ENCODE measurements at places on chromosomes 5 and 9.
A peak's percentile ranks its signal among the peaks of the same experiment; 100 is the strongest.

GRCh38 chr5:15344954-15345353, 155.0 kb upstream of the FBXL7 start:
- DNase-seq = no peak

DNA sequence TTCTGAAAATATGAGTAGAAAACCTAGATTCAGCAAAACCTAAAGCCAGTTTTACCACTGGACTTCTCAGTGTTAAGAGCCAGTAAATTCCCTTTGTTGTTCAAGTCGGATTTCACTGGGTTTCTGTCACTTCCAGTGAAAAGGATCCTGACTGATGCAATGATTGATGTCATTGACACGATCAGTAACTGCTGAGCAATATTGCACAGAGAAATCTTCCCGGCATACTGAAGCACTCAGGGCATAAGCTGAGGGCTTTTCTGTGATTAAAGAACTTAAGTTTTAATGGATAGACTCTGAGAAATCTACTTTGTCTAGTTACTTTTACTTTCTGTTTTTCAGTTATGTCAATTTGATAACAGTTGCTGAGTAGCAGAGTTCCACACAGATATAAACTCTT, 61.9 kb downstream of the DENND1A start:
- DNase-seq = no peak

GRCh38 chr9:128361986-128362646, 9.1 kb upstream of the URM1 start:
- DNase-seq = peak; percentile 64

DNA sequence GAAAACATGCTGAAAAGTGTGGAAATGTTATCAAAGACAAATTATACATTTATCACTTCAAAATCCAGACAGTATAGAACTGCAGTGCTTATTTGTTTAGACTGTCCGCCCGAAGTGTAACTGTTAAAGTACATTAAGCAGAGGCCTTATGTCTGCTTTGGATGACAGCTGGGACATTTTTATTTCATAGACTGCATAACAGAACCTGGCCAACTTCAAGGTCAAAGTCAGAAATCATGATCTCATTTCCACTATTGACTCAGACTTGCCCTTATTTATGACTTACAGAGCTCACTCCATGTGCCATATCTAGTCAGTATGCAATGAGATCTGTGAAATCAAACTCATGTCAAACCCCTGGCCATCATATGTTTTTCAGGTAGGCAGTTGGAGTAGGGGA, 87.7 kb downstream of the RAB3C start:
- no peak for DNase-seq

DNA sequence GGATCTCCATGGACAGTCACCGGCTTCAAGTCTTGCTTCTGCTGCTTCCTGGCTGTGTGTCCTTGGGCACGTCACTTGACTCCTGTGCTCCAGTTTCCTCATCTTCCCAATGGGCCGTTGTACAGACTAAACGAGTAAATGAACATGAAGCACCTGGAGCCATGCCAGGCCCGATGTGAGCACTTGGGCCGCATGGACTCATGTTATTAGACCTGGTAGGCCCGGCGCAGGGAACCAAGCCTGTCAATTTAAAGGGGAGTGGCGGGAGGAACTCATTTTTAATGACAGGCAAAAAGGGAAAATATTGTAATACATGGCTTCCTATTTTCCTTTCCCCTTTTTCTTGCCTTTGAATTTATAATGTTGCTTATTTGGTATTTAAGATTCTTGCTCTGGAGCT, 47.5 kb downstream of the TENT4A start:
- no peak for DNase-seq

DNA sequence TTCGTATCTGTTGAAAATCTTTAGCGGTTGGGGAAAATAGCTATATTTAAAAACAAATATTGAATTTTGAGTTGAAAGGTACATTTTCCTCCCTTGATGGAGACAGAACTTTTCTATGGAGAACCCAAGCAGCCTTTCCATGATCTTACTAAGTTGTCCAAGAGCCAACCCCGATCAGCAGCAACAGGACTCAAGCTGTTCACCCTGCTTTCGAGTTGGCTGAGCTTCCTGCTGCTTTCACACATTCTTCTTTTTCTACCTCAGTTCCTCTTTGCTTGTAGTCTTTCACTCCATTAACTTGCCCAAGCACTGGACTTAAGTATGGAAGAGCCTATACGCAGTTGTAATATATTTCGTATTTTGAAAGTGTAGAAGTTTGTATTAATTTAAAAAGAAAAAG, 59.4 kb downstream of the IL6ST start:
- DNase-seq = no peak

- no peak for DNase-seq
Observed at GRCh38 chr5:146788898-146789297, 89.7 kb downstream of the PPP2R2B start.

All from CD4-positive, alpha-beta memory T cell (primary cell).